HT-29 (cell line): ENCODE measurements at places on chromosomes 11 and 22.

GRCh38 chr22:50732681-50733080 lies 5.3 kb upstream of the ACR start:
- no peak for DNase-seq

GRCh38 chr22:48276994-48277867 lies 1514.8 kb downstream of the TBC1D22A start:
- DNase-seq: peak; percentile 24

DNA sequence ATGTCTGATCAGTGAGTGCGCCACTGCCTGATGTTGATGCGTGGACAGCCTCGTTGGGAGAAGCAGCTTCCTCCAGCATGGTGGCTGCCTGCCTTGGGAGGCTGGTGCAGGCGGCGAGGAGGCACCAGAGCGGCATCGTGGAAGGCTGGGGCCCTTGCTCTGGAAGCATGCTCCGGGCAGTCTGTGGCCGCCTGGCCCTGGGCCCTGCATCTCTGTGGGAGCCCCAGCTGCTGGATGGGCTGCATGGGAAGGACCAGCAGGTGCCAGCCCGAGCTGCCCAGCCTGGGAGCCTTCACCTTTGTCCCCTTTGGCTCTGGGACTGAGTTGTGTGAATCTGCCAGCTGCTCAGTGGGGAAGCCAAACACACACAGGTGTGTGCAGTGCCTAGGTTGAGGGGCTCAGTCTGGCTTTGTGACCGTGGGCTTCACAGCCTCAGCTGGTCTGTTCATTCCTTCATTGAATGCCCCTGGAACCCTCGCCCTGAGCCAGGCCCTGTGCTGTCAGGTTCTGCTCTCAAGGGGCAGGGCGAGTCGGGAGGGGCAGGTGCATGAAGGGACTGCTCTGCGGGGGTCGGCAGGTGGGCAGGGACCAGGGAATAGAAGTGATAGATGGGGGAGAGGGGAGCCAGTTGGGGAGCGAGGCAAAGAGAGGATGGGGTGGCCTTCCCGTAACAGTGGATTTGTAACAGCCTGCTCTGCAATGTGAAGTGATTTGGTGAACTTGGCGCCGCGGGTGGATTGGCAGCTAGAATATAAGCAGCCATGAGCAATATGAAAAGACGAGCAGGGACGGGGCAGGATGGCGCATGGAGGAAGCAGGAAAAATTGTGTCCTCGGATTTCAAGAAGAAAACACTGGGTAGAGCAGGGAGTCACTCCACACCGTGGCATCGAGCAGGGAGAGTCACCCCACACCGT lies 354.2 kb downstream of the TBC1D22A start:
- no peak for DNase-seq

DNA sequence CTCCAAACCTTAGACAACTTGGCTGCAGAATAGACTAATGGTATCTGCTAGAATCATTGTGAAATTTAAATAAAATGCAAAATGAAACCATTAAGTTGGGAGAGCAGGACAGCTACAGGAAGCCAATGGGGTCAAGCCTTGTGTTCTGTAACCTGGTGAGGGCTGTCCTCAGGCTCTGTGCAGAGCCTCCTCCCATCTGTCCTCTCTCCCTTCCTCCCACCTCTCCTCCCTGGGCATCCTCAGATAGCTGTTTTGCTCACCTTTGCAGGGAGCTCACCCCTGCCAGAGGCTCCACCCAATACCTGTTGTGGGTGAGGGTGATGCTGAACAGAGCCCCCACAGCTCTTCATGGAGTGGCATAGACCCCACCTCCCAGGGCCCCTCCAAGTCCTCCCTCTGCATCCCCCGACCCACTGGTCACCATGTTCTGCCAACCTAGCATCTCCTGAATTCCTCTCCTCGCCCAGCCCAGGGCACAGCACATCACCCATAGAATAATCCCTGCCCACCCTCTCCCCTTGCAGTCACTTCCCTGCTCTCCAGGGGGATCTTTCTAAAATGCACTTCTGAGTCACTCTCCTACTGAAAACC lies 100.3 kb downstream of the PDE2A start:
- no peak for DNase-seq

DNA sequence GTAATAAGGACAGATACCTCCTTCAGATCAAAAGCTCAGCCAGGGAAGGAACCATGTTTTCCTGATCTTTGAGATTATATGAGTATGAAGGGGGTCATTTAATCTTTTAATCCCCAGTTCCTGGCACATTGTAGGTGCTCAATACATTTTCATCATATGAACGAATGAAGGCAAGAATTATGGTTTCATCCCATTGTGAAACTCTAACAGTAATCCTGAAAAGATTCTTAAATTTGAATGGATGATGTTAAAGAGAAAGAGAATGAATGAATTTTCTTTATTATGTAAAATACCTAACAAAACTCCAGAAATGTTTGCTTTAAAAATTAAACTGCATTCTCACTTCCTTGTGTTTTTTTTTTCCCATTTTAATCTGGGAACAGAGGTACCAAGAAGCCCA lies 162.2 kb upstream of the MTMR2 start:
- no peak for DNase-seq

DNA sequence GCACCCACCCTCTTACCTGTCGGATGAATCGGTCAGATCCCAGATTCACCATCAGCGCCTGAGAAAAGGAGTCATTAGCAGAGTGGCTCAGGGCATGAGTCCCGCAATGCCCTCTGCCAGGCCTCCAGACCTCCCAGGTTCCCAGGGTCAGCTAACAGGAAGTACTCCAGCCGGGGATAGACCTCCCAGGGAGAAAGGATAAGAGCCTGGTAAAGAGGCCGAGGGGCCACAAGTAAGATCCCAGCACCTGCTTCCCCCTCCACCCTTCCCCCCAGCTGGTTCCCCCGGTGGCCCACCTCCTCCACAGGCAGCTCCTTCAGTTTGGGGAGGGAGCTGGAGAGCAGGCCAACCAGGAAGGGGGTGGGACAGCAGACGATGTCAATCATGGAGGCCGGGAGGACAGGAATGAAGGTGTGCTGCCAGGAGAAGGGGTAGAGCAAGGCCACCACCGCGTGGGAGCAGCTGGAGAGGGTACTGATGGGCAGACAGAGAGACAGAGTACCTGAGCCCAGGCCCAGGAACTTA lies 16.4 kb downstream of the RPL27A start:
- peak; percentile 20 for DNase-seq

- DNase-seq: no peak
Measured at GRCh38 chr11:88810420-88811097, 255.2 kb downstream of the GRM5 start.

GRCh38 chr22:50396751-50397370 lies 53.7 kb downstream of the PPP6R2 start:
- peak; percentile 10 for DNase-seq

- no peak for DNase-seq
Measured at GRCh38 chr11:117381481-117382387, 54.1 kb downstream of the CEP164 start.

DNA sequence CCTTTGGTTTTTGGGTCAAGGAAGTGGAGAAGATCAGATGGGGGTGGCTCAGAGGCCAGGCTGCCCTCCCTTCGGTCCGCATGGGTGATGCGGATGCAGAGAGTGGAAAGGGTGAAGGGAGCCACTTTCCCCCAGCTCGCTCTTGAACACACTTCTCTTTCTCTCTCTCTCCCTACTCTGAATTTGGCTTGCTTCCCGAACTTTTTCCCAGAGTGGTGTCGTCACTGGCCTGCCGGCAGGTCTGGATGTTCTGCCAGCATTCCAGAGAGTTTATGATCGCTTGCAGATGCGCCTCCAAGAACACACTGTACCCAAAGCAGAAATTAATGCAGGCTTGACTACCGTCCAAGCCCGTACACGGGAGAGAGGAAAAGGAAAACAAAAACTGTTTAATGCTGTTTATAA lies 103.2 kb downstream of the ZBTB16 start:
- peak; percentile 23 for DNase-seq

DNA sequence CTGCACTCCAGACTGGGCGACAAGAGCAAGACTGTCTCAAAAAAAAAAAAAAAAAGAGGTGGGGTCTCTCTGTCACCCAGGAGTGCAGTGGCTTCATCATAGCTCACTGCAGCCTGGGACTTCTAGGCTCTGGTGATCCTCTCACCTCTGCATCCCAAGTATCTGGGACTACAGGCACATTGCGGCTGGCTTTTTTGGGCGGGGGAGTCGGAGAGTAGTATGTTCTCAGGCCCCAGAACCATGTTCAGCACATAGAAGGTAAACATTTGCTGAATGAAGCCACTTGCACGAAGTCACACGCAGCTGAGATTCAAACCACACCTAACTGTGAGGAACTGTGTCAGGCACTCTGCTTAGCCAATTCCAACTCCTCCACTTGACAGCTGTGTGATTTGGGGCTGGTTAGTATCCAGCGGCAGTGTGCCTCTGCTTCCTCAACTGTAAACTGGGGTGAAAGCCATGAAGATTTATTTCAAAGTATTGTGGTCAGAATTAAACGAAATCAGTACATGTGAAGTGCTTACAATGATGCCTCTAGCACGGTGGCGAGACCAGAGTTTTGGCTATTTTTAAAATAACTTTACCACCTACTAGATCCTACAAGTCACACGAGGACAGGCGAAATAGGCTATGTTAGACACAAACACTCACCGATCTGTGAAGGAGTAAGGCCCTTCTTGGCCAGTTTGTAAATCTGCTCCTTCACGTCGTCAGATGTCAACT lies 789 bp downstream of the RPS13 start:
- no peak for DNase-seq

GRCh38 chr11:38153985-38154384 lies 1555.9 kb upstream of the RAG2 start:
- peak; percentile 21 for DNase-seq

DNA sequence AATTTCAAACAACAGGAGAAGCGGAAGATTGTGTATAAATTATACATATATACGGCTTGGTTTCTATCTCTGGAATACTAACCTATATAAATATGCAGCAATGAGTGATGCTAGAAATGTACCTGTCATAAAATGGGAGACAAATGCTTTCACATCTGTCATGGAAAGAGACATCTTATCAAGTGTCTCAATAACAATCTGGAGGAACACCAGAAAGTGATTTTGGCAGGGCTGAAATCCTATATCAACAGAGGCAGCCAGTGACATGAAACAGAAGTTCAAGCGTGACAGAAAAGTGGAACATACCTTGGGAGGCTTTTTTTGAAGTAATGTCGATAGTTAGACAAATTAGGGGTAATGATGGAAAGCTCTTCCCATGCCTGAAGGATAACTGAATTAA lies 834.6 kb downstream of the JRKL start:
- no peak for DNase-seq

GRCh38 chr11:126310200-126310991 lies 6.5 kb downstream of the DCPS start:
- peak; percentile 96 for DNase-seq

DNA sequence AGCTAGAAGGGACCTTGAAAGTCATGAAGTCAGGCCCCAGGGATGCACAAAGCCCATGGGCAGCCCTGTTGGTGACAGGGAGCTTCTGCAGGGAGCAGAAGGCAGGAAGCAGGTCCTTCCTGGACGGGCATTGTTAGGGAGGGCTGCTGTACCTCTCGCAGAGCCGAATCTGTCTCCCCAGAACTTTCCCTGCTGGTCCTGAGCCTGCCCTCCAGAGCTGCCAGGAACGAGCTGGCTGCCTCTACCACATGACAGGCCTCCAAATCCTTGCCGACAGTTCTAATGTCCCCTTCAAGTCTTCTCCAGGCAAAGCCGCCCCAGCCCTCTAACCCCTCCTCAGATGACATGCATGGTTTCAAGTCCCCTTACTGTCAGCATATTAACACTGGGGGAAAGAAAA lies 20.1 kb downstream of the SYT7 start:
- DNase-seq: no peak

DNA sequence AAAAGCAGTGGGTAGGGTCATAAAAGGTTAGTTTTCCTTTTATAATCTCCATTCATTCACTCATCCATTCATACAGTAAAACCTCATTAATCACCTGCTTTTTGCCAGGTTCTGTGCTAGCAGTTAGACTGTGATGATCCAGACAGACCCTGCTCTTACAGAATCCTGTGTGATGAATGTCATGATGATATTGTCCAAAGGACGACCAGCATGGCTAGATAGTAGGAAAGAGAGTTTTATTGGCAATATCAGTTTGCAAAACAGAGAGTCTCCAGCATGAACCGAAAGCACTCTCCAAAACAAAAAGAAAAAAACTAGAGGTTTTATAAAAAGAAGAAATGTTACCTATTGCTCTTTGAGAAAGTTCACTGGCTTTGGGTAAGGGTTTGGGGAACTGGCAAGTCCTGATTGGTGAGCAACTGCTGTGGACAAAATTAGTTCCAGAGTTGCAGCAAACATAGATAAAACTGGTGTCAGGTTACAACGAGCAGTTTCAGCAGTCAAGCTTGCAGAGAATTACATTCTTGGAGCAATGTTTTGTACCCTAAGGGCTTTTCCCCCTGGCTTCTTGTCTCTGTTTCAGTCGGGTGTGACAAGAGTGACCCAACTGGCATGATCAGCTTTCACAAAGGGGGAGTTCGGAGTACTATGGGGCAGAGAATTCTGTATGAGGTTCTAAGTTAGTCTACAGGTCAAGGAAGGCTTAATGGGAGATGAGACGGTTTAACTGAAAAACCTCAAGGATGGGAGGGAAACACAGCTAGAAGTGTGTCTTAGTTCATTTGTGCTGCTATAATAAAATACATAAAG lies 58.3 kb downstream of the HSD17B12 start:
- DNase-seq: peak; percentile 17

- DNase-seq: no peak
Measured at GRCh38 chr11:99160447-99160846, 139.7 kb downstream of the CNTN5 start.

- no peak for DNase-seq
Measured at GRCh38 chr11:123677510-123677909, 23.1 kb upstream of the SCN3B start.

DNA sequence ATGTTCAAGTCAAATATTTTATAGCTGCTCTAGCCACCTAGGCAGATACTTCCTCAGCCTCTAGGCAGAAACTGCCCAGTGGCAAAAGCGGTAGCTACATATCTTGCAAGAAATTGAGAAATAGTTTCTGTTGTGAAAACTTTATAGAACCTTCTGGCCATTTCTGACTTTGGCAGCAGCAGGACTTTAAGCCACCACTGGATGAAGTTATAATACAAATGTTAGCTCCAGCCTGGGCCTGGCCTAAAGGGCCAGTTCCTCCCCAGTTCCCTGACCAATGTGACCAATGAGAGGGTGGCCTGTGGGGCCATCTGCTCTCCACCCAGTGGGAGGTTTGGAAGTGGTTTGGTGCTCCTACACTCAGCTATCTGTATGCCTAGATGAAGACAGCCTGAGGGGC lies 254.0 kb upstream of the NARS2 start:
- DNase-seq: no peak

DNA sequence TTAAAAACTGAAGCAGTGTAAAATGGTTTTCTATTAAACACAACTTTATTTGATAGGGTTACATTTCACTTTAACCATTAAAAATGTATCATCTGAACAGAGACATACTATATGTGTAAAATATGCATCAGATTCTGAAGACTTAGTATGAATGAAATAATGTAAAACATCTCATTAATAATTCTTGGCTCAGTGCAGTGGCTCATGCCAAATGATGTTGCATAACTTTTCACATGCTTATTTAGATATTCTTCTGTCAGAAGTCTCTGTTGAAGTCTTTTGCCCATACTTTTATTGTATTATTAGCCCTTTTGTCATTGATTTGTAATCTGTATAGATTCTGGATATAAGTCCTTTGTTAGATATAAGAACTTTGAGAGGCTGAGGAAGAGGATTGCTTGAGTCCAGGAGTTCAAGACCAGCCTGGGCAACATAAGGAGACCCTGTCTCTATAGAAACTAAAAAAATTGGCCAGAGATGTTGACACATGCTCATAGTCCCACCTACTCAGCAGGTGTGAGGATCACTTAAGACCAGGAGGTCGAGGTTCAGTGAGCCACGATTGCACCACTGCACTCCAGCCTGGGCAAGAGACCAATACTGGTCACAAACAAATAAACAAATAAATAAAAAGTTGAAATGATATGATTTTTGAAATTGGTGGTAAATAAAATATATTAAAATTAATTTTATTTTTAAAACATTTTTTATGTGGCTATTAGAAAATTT lies 73.8 kb upstream of the PARVA start:
- DNase-seq: no peak
